ENCODE measurements at places on chromosomes 16 and 17.

- no peak for DNase-seq
Measured at GRCh38 chr16:53285236-53285635, 149.0 kb upstream of the RBL2 start.

DNA sequence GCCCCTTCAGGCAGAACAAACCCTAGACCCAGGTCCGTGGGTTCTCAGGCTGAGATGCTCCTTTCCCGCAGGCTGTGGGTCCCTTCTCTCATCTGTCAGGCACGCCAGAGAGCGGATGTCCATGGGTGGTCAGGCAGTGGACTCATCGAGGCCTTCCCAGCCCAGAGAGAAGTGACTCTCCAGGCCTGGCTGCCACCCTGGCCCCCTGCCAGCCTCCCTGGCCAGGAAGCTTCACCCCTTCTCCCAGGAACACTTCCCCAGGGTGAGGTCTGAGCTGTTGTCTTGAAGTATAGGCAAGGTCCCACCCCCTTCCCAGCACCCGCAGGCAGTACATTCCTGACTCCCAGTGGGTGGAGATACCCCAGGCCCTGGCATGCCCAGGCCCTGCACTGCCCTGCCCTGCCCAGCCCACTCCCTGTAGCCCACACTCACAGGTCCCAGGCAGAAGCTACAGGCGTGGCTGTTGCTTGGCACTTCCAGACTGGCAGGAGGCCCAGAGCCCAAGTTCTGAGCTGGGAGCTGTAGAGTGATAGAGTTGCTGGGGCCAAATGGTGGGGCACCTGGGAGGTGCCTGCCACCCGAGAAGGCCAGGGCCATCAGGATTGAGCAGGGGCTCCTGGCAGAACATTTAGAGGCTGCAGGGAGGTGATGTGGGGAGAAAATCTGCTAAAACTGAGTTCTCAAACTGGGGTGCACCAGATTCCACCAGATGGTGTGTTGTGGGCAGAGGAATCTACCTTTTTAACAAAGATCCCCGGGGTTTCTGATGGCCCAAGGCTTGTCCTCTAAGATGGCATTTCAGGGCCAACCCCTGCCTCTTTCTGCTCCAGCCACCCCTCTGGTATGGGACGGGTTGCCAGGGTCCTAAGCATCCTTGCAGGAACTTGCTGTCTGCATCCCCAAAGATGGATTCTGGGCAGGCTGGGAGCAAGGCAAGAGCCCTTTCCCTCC is 6.7 kb downstream of the ITGA3 start:
- DNase-seq, result no peak

GRCh38 chr16:70694088-70694867 is 8.4 kb upstream of the MTSS2 start:
- DNase-seq, result no peak

DNA sequence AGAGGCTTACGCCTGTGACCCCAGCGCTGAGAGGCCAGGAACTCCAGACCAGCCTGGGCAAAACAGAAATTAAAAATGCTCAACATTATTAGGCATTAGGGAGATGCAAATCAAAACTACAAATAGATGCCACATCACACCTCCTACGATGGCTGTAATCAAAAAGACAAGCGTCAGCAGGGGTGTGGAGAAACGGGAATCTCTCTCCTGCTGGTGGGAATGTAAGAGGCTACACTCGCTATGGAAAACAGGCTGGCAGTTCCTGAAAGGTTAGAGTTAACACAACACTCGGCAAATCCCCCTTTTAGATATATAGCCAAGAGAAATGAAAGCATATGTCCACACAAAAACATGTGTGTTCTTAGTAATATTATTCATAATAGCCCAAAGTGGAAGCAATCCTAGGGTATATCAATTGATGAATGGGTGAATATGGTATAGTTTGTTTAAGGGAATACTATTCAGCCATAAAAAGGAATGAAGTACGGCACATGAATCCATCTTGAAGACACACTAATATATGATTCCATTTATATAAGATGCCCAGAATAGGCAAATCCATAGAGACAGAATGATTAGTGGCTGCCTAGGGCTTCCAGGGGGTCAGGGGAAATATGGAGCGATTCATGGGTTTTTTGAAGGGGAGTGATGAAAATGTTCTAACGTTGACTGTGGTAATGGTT is 1.8 kb upstream of the NPRL3 start:
- DNase-seq, result no peak

DNA sequence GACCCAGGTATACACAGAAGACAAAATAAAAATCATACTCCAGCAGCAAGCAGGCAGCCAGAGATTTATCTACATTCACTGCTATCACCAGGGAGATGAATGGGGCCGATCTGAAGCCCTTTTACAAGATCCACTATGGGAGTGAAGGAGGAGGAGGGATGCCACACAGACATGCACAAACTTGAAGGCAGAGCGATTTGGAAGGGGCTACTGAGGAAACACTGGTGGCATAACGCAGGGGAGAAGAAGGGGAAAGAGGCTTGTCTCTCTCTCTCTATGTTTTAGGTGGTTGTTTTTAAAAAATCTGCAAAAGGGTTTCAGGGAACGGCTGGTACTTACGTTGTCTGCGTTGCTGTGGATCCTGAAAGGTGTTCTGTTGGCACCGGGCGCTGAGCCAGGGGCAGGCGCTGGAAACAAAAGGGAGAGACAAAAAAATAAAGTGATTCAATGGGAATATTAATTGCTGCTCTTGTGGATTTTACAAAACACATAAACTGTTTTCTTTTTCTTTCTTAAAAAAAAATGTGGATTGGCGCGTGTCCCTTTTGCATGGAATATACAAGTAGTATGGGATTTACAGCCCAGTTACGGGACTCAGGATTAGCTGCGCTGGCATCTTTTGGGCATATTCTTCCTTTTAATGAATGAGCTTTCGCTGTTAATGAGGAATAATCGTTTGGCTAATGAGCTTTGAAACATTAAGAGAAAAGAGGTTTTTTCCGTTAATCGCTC is 255.3 kb upstream of the PMFBP1 start:
- DNase-seq, result no peak

GRCh38 chr16:89565256-89565505 is 4.7 kb downstream of the RPL13 start:
- DNase-seq, result no peak

DNA sequence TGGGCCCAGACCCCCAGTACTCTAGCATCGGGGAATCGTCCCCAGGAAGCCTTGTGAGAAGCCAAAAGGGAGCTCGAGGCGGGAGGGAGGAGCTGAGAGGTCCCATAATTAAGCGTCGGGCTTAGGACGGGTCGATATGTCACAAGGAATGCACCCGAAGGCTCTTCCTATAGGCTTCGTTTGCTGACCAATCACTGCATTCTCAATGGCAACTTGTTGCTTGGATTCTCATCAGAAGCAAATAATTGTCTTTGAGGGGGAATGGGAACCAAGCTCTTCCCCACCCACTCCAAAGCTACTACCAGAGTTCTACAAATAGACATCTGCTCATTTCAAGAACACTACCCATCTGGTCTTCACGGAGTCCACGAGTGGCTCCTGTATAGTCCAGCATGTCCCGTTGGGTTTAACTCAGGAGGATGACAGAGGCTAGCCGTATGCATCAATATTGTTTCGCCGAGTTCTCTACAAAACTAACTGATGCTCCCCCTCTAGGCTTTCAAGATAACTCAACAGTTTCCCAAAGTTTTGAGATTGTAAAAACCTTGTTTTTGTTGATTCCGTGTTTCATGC is 628 bp upstream of the BLMH start:
- DNase-seq, result no peak

GRCh38 chr16:31467151-31467773 is 4.7 kb upstream of the TGFB1I1 start:
- DNase-seq, result no peak

DNA sequence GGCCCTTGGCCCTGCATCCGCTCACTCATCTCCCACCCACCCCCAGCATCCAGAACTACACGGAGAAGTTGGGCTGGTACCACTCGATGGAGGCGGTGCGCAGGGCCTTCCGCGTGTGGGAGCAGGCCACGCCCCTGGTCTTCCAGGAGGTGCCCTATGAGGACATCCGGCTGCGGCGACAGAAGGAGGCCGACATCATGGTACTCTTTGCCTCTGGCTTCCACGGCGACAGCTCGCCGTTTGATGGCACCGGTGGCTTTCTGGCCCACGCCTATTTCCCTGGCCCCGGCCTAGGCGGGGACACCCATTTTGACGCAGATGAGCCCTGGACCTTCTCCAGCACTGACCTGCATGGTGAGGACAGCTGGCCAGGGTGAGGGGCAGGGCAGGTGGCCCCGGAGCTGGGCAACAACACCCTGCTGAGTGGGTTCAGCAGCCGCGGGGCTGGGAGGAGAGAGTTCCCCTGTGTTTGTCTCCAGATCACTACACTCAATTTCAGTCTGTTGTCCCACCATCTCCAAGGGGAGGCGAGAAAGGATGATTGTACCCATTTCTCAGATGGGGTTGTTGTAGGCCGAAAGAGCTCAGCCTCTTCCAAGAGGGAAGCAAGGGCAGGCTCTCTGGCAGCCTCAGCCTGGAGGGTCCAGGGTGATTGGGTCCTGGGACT is 14.4 kb downstream of the MMP15 start:
- no peak for DNase-seq

DNA sequence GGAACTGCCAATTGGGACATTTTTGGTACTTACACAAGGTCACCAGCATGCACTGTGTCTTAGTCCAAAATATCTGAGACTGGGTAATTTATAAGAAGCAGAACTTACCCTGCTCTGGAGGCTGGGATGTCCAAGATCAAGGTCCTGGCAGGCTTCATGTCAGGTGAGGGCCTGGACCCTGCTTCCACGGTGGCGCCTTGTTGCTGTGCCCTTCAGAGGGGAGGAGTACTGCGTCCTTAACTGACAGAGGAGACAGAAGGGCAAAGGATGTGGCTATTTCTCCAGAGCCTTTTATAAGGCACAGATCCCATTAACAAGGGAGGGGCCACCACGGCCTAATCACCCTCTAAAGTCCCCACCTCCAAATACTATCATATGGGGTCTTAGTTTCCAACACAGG is 178.9 kb downstream of the C16orf95 start:
- no peak for DNase-seq

DNA sequence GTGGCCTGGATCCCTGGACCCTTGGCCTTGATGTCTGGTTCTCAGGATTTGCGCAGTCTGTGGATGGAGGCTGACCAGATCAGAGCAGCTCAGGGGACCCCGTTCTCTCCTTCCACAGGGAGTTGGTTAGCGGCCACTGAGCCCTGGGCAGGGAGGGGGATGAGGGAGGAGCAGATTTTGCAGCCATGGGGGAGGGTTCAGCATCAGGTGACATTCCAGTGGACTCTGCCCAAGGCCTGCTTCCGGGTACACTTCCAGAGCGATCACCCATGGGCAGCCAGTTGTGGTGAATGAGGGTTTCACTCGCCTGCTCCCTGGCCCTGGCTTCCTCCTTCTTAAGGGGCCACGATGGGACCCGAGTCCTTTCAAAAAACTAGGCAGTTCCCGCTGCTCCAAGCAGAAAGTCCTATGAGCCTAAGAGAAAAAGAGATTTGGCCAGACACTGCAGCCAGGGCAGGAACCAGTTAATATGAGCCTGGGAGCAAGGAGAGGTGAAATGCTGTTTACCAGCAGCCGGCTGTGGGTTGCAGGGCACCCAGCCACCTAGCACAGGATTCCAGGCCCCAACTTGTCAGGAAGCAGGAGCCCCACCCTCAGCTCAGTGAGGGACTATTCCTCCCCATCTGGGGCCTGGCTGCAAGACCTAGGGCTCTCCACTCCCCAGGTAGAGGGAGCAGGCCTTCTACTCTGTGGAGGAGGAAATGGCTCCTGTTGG is 4.7 kb upstream of the GPRC5C start:
- DNase-seq, result no peak

GRCh38 chr17:7707446-7707845 is 2.4 kb downstream of the EFNB3 start:
- no peak for DNase-seq
